T-cell (primary cell): ENCODE measurements at places on chromosomes 2 and 18.

- DNase-seq = no peak
These were observed 32.1 kb downstream of the PSMD1 start for GRCh38 chr2:231088754-231089153.

DNA sequence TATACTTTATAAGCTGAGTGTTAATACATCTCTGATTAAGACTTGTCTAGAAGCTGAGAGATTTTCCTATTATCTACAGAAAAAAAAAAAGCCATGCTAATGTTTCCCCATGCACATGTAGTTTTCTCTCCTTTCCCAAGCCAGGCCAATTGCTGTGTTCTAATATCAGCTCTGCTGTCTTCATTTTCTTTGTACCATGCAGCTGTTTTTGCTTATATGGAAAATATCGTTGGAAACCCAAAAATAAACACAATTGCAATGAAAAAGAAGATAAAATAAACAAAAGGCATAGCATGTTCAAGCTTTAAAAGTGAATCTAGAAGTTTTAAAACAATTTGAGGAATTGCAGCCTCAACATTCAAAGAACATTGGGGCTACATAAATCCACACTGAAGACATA, 817.4 kb upstream of the ACVR2A start:
- DNase-seq = no peak

- no peak for DNase-seq
These were observed 377.9 kb downstream of the CMPK2 start for GRCh38 chr2:6487765-6488164.

DNA sequence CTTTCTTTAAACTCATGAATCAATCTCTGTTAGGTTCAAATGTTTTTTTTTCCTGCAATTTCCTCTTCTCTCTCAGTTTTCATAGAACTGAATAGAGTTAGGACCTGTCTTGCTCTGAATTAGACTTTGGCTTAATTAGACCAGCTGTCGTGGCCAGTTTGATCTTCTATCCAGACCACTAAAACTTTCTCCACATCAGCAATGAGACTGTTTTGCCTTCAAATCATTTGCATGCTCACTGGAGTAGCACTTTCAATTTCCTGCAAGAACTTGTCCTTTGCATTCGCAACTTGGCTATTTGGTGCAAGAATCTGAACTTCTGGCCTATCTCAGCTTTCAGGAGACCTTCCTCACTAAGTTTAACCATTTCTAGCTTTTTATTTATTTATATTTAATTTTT, 2002.2 kb upstream of the PIK3C3 start:
- DNase-seq = no peak

GRCh38 chr2:241270531-241270930, 44.9 kb downstream of the HDLBP start:
- DNase-seq = no peak

DNA sequence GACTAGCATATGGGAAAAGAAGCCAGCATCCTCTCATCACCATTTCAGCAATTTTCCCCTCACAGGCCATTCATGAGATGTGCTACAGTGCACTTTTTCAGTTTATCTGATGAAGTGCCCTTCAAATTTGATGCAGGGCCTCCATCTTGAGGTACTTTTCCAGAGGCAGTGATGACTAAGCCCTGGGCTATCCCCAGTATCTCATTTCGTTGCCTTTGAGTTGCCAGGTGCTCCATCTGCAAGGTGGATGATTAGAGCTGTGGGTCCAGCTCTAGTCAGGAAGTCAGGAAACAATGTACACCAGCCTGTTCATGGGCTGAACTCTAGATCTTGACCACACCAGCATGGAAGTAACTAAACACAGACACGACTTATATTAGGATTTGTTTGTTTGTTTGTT, 425.2 kb downstream of the METTL4 start:
- DNase-seq = no peak

GRCh38 chr2:208077276-208077675, 47.0 kb downstream of the CRYGD start:
- DNase-seq = no peak

GRCh38 chr2:197442857-197443256, 8.0 kb upstream of the SF3B1 start:
- DNase-seq = no peak

- DNase-seq = no peak
These were observed 205.3 kb upstream of the SLC14A2 start for GRCh38 chr18:45409971-45410370.

GRCh38 chr18:49224738-49225137, 235.7 kb downstream of the DYM start:
- DNase-seq = no peak
